ENCODE measurements at places on chromosomes 2 and 18. TPM values are rescaled to one million over a fixed set of nuclear protein-coding genes. Genes with fewer than 3 reads are reported as not detected.

KCNG3 gene
- total RNA-seq: not detected

POTEF gene
- 0.25 TPM for total RNA-seq

CYP27C1 gene
- total RNA-seq: not detected

TMEM237 gene
- total RNA-seq: 13.6 TPM

CHAC2 gene
- 3.9 TPM for total RNA-seq

ERBB4 gene
- under 0.01 TPM for total RNA-seq

ZNF385B gene
- total RNA-seq: not detected

AQP12B gene
- total RNA-seq: not detected

CAPN13 gene
- not detected for total RNA-seq

CHRND gene
- total RNA-seq: not detected

PID1 gene
- total RNA-seq: 0.76 TPM

IL1B gene
- total RNA-seq: 0.32 TPM

FSHR gene
- not detected for total RNA-seq

PLGLB2 gene
- 0.65 TPM for total RNA-seq

C2orf15 gene
- total RNA-seq: under 0.01 TPM

DLGAP1 gene
- total RNA-seq: 3.7 TPM

MSTN gene
- total RNA-seq: 0.19 TPM
